ENCODE measurements at places on chromosomes 12 and 14. TPM values are rescaled to one million over a fixed set of nuclear protein-coding genes. Genes with fewer than 3 reads are reported as not detected.

The DAD1 gene
- total RNA-seq: 180 TPM

- DNase-seq: no peak
Measured at GRCh38 chr12:102061096-102061559, 663 bp downstream of the WASHC3 start.

GRCh38 chr14:102445641-102446040 is 63.9 kb downstream of the ANKRD9 start:
- no peak for DNase-seq

GRCh38 chr12:96208346-96208745 is 14.2 kb downstream of the ELK3 start:
- DNase-seq: no peak
